ENCODE measurements at places on chromosomes 13 and 19. TPM values are rescaled to one million over a fixed set of nuclear protein-coding genes. Genes with fewer than 3 reads are reported as not detected.

The MYO16 gene
- total RNA-seq = not detected

The RXFP2 gene
- not detected for total RNA-seq

The DBP gene
- 4.6 TPM for total RNA-seq

The CGB5 gene
- not detected for total RNA-seq

The PEAK3 gene
- 0.40 TPM for total RNA-seq

The CPAMD8 gene
- total RNA-seq = 0.33 TPM

The NLRP4 gene
- total RNA-seq = not detected

The SPRED3 gene
- 13.8 TPM for total RNA-seq

The NKPD1 gene
- not detected for total RNA-seq

The ZNF793 gene
- 4.0 TPM for total RNA-seq

GRCh38 chr13:75530549-75530961 is 7.1 kb downstream of the COMMD6 start:
- DNase-seq = no peak

DNA sequence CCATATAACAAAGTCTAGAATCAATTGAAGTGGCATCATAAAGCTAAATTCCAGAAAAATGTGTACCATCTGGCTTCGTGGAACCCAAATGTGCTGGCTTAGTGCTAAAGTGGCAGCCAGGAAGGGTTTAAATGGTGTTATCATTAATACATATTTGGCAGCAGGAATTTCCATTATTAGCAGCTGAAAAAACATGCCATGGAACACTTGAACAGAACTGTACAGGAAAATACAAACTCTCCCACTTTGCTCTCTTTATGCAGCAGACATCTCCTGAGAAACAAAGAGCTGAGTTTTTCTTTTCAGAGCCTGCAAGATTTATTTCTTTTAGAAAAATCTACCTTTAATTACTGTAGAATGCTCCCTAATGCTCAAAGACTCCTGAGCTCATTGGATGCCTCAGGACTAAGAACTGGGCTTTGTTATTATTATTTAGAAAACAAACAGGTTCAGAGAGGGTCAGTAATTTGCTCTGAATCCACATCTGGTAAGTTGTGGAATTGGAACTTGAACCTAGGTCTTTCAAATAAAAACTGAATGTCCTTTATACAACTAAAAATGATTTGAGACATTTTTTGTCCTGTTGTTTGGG is 179.0 kb downstream of the LACC1 start:
- DNase-seq = no peak

DNA sequence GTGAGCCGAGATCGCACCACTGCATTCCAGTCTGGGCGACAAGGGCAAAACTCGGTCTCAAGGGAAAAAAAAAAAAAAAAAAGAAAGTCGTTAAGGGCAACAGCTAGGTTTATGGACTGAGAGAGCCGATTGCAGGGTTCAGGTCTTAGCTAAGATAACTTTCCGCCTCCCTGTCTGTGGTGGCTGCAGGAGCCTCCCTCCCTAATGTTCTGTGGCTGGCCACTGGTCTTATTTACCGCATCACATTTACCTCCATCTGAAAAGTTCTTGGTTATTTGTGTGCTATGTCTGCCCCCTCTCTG is 722 bp upstream of the CRTC1 start:
- DNase-seq = no peak

DNA sequence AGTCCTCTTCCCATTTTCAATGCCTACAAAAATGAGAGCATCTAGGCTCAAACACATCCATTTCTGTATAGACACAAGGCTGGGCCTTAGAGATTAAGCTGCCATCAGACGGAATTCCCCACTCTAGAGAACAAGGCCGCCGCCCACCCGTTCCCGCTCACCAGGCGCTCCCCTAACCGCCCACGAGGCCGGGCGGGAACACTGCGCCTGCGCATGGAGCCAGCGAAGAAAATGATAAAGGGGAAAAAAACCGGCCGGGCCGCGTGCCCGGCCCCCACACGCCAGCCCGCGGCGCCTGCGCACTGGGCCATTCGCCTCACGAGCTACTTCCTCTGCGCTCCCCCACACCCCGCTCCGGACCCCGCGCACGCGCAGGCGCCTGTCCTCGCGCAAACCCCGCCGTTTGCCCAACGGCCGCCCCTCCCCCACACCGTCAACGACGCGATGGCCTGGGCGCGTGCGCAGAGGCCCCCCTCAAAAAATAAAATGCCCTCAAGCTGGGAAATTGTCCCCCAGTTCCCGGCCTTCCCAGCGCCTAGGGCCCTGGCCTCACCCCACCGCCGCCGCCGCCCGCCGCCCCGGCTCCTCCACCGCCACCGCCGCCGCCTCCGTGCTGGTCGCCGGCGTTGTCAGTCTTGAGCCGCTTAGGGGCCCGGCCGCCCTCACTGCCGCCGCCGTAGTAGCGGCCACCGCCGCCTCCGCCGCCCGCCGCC is 483 bp downstream of the HNRNPL start:
- peak; percentile 90 for DNase-seq

DNA sequence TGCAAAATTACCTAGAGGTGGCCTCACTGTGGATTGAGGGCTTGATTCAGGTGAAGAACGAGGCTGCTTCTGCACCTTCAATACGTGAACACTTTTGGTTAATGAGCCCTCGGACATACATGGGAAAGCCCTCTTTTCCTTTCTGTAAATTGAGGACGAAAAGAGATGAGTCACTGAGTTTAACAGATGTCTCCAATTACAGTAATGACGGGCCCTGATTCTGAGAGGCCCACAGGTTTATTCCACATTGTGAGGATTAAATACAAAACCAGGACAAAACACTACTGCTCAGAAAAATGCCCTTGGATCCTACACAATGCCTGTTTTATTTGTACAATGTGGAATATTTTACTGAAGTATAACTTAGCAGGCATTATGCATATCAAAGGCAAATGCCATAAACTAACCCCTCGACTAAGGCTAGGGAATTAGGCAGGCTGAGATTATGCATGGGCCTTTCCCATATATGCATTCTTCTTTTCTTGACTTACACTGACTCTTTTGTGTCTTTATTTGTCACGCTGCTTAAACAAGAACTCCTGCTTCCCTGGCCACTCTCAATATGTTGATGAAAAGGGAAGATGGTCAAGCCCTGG is 819.9 kb downstream of the OLFM4 start:
- DNase-seq = no peak

- peak; percentile 48 for DNase-seq
Observed at GRCh38 chr19:38072776-38073750, 151.0 kb downstream of the DPF1 start.

GRCh38 chr13:83620530-83621220 is 261.6 kb downstream of the SLITRK1 start:
- DNase-seq = peak; percentile 23

GRCh38 chr19:14412996-14413692 is 6.0 kb downstream of the DDX39A start:
- DNase-seq = no peak

DNA sequence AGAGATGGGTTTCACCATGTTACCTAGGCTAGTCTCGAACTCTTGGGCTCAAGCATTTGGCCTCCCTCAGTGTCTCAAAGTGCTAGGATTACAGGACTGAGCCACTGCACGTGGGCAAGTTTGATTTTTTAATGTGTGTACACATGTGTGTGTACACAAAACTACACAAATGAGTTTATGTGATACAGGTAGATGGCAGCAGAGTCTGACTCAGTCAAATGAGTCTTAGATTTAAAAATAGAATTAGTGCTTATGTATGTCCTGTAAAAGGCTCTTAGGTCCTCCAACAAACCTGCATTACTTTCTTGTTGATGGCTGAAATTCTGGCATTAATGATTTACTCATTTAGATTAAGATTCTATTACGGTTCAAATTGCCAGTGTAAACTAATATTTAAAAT is 293.7 kb downstream of the PCDH17 start:
- DNase-seq = no peak

GRCh38 chr19:21141787-21142464 is at the start of gene ZNF431:
TSS of gene ZNF431 (plus strand) at chr19:21142040. CDS start at chr19:21142184, 144 bp downstream.
- peak; percentile 92 for DNase-seq

DNA sequence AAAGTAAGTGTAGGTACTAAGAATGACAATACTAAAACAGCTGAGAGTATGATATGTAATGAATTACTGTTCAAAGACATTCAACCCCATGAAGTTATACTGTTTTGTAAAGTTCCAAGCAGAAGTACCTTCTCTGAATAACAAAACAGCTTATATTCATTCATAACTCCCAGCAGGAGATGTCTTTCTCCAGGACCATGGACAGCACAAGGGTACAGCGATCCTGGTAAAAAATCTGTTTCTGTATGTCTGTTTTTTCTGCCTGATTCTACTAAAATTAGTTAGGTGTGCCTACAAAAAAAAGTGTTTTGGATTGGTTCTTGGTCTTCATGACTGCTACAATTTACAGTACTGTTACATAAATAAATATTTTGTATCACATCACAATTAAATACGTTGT is 172.5 kb upstream of the SLITRK5 start:
- DNase-seq = no peak

GRCh38 chr13:111267205-111267604 is 53.2 kb upstream of the TEX29 start:
- no peak for DNase-seq

DNA sequence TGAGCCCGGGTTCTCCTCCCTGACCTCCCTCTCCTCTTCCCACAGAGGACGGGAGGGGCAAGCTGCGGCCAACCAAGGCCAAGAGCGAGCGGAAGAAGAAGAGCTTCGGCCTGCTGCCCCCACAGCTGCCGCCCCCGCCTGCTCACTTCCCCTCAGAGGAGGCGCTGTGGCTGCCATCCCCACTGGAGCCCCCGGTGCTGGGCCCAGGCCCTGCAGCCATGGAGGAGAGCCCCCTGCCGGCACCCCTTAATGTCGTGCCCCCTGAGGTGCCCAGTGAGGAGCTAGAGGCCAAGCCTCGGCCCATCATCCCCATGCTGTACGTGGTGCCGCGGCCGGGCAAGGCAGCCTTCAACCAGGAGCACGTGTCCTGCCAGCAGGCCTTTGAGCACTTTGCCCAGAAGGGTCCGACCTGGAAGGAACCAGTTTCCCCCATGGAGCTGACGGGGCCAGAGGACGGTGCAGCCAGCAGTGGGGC is 162.2 kb downstream of the KDM4B start:
- no peak for DNase-seq

- peak; percentile 50 for DNase-seq
Observed at GRCh38 chr19:13099073-13099999, 3.3 kb downstream of the LYL1 start.

GRCh38 chr19:33419788-33420130 is 46.2 kb downstream of the CEBPG start:
- no peak for DNase-seq

DNA sequence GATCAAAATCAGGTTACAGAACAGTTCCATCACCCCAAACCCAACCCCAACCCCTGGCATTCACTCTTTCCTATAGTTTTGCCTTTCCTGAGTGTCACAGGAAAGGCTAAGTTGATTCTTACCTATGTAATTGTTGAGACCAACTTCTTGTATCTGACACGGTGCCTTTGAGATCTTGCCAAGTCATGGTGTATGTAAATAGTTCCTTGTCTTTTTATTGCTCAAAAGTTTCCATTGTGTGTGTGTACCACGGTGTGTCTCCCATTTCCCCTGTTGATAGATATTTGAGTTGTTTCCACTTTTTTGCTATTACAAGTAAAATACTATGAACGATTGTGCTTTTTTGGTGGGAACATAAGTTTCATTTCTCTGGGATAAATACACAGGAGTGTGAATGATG is 3.3 kb upstream of the IGFL2 start:
- no peak for DNase-seq

GRCh38 chr13:64716936-64717335 is 2513.2 kb downstream of the PCDH9 start:
- DNase-seq = no peak

- peak; percentile 38 for DNase-seq
Observed at GRCh38 chr13:98480915-98481877, 95.7 kb downstream of the STK24 start.

- DNase-seq = no peak
Observed at GRCh38 chr19:51822946-51823345, 28.0 kb downstream of the FPR3 start.

- no peak for DNase-seq
Observed at GRCh38 chr13:19962894-19963293, 4.4 kb downstream of the ZMYM2 start.

- no peak for DNase-seq
Observed at GRCh38 chr13:95697052-95697680, 20.2 kb downstream of the DNAJC3 start.

GRCh38 chr13:46551410-46552302 is 1.3 kb upstream of the LRCH1 start:
- peak; percentile 79 for DNase-seq

DNA sequence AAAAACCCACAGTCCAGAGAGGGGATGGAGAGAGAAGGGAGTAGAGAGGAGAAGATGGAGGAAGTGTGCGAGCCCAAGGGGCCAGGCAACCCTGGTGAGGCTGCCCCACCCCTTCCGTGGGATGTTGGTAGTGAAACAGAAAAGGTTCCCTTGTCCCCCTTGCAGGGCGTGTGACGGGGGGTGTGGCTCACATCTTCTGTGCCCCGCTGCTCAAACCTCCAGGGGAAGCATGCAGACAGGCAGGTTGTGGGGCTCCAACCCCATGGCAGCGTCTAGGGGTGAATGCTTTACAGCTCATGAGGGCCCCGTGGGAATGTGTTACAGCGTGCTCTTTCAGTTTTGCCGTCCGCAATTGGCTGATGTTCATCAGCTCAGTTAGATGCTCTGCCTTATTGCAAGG is 14.7 kb upstream of the EVI5L start:
- no peak for DNase-seq

- DNase-seq = no peak
Observed at GRCh38 chr13:114151031-114151430, 18.6 kb upstream of the RASA3 start.

DNA sequence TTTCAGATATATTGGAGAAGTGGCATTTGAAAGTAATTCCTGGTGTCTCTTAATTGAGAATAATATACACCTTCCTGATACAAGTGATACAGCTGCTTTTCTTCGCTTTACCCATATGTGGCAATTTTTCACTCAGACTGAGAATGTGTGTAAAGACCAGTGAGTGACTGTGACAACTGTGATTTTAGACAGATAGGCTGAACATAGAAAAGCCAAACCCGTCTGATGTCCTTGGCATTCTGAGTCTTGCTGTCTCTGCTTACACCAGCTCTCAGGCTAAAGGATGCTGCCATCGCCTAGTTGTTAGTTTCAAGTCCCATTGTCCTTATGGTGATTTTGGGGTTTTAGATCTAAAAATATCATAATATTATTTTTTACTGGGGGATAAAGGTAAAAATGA is 492.6 kb downstream of the RFC3 start:
- no peak for DNase-seq

- no peak for DNase-seq
Observed at GRCh38 chr13:112837371-112838037, 131.5 kb upstream of the MCF2L start.

- DNase-seq = no peak
Observed at GRCh38 chr19:38055655-38056521, 148.9 kb downstream of the SIPA1L3 start.
